ENCODE measurements at places on chromosomes 16 and 17.

- DNase-seq, result no peak
Measured at GRCh38 chr16:57118461-57119084, 26.2 kb downstream of the CPNE2 start.

GRCh38 chr17:73585583-73585982 lies 58.7 kb downstream of the SDK2 start:
- no peak for DNase-seq

DNA sequence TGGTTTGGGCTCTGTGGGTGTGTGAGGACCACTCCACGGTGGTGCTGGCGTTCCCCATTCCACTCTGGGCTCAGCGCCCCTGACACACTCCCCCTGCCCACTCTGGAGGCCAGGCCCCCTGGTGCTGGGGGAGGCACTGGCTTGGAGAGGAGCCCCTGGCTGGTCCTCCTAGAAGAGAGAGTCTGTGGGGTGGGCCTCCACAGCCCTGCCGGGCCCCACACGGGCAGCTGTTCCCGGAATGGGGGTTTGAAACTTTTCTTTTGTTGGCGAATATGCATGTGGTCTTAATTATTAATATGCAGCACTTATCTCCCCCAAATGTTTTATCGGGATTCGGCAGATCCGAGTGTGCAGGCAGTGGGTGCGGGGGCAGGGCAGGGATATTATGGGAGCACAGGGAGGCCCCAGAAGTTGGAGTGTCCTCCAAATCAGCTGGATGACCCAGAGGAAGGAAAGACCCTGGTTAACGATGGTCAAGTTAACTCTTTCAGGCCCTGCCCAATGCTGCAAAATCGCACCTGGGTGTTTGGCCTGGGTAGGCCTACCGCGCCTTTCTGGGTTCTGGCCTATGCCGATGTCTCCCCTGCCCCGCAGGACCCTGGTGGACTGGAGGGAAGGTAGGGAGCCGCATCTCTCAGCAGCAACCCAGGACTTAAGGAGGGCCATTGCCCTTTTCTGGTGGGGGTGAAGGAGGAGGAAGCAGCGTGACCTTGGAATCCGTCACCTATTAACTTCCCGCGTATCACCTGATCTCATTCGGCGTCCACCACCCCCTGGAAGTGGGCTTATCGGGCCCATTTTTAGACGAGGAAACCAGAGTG lies 36.0 kb downstream of the TMEM235 start:
- no peak for DNase-seq

GRCh38 chr17:22694362-22695227 lies 1002.3 kb downstream of the KCNJ18 start:
- no peak for DNase-seq

All from stimulated activated CD4-positive, alpha-beta T cell treated with anti-CD3 and anti-CD28 coated beads, TNF-alpha, amount 100 ng/mL, for 1 hour (primary cell).